ENCODE measurements at places on chromosomes 1 and 21. TPM values are rescaled to one million over a fixed set of nuclear protein-coding genes. Genes with fewer than 3 reads are reported as not detected.

DNA sequence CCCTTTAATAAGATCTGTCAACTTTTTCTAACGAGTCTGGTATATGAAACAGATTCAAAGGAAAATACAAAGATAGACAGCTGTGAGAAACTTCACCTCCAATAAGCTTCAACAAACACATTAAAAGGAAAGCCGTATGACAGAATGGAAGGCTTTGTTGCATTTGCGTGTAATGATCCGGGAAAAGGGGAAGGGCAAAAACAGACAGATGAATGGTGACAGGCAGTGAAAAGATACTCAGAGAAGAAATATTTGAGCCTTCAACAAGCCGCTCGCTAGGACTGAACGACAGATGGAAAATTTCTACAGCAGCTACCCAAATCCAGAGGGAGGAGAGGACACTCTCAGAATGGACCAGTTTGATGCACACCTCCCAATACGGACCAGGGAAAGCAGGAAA lies 14.9 kb downstream of the COPA start:
- DNase-seq, result no peak

Gene NR1I3
- not detected for total RNA-seq

DNA sequence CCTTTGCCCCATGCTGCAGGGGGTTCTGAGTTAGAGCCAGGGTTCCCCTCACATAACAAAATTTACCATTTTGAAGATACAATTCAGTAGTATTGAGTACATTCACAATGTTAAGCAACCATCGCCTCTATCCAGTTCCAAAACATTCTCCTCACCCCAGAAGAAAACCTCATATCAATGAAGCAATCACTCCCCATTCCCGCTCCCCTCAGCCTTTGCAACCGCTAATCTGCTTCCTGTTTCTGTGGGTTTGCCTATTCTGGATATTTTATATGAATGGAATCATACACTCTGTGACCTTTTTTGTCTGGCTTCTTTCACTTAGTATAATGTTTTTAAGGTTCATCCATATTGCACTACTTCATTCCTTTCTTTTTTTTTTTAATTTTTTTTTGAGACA lies 32.9 kb downstream of the SERINC2 start:
- no peak for DNase-seq

- no peak for DNase-seq
Observed at GRCh38 chr1:234579967-234580366, 30.0 kb downstream of the IRF2BP2 start.

DNA sequence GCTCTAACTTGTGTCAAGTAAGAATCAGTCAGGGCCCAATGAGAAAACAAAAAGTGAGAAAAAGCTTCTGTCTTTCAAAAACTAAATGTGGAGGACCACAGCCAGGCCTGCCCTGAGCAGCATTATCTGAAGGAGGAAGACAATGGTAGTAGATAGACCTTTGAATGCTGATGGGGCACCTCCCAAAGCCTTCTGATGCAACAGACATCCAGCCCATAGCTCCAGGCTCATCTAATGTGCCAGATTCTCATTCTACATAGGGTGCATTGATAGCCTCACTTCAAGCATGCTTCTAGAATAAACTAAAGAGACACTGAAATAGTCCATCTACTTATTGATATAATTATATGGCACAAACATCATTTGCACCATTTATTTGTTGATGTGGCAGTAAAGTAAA lies 351.6 kb downstream of the HHIPL2 start:
- DNase-seq, result no peak

Gene CLDN19
- not detected for total RNA-seq

DNA sequence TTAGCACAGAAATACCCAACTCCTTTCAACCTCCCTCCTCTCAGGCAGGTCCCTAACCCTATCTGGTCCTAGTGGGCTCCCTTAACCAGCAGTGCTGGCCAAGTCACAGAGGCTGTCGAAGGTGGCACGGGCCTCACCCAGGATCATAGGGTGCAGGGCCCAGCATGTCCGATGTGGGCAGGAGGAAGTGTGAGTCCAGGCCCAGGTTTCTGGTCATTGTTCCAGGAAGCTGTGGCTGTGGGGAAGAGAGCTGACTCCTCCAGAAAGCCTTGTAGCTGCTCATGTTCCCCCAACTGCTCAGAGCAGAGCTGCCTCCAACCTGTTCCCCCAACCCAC lies 2.4 kb downstream of the CCDC17 start:
- no peak for DNase-seq

Gene PPIAL4G
- total RNA-seq, result 0.61 TPM

Gene VASH2
- 59.8 TPM for total RNA-seq

- no peak for DNase-seq
Observed at GRCh38 chr1:93635614-93636543, 45.8 kb downstream of the BCAR3 start.

GRCh38 chr21:35436899-35437298 lies 387.8 kb upstream of the RUNX1 start:
- no peak for DNase-seq

Gene KRTAP13-3
- total RNA-seq, result not detected

DNA sequence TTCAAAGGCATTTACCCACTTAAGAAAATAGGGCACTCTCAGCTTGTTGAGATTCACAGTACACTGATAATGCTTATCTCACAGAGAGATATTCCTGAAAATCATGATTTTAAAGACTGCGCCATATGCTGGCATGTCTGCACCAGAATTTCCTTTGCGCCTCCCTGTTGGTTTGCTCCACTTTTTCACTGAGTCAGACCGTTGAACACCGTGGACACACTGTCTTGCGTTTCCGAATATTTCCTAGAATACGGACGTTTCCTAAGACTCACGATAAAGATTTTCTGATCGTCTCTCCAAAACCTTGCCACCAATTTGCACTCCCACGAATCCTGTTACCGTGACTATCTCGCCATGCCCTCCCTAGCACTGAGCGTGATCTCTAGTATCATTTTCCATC lies 497 bp upstream of the C1orf115 start:
- no peak for DNase-seq

DNA sequence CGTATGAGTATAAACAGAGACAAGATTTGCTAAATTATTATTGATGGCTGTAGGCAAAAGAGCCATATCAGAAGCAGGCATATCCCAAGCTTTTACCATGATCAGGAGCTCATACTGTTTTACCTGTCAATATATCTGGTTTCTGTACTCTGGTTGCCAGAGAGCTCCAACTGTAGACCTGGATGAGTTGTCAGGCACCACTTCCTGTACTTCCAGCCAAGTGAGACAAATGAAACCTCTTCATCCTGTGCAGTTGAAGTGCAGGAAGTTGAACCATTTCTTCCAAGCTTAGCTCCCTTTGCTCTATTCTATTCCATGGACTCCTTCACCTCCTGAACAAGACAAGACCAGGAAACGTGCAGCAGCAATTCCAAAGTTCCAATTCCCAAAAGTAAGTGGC lies 115.6 kb downstream of the ZNF281 start:
- DNase-seq, result no peak

DNA sequence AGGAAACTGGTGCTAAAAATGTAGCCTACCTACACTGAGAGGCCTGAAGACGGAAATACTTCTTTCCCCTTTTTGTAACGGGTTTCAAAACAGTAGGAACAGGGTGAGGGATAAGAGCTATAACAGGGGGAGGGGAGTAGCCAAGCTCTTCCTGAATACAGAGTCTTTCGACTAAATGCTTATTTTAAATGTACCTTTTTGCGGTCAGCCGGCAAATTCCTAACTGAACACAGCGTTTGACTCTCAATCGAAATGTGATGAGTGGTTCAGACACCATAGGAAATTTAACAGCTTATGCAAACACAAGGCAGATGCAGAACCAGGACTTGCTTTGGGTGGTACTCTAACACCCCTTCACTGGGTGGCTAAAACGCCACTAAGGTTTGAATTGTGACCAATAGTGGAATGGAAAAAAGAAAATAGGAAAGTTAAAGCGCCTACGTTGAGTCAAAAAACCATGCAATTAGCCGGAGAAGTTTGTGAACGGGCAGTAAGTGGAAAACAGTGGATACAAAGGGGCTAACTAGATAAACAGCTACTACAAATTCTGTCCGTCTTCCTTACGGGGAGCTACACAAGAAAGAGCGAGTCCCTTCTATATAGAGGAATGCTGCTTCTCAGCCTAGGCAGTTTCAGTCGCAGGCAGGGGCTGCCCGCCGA lies 1.7 kb downstream of the EGLN1 start:
- no peak for DNase-seq

Gene SYNJ1
- 36.8 TPM for total RNA-seq

GRCh38 chr1:159935719-159936272 lies 9.6 kb downstream of the IGSF9 start:
- DNase-seq, result no peak

GRCh38 chr1:193435781-193436180 lies 249.4 kb upstream of the B3GALT2 start:
- no peak for DNase-seq

- no peak for DNase-seq
Observed at GRCh38 chr1:87039096-87039495, 124.7 kb downstream of the HS2ST1 start.

- no peak for DNase-seq
Observed at GRCh38 chr21:26883768-26884167, 38.6 kb upstream of the ADAMTS1 start.
